Activated T-cell treated with anti-CD3 and anti-CD28 coated beads, Interleukin-2, amount 50 U/mL, for 48 hours (primary cell): ENCODE measurements at places on chromosomes 2 and 18.

GRCh38 chr2:173783382-173783781, 181.8 kb downstream of the SP3 start:
- no peak for DNase-seq

DNA sequence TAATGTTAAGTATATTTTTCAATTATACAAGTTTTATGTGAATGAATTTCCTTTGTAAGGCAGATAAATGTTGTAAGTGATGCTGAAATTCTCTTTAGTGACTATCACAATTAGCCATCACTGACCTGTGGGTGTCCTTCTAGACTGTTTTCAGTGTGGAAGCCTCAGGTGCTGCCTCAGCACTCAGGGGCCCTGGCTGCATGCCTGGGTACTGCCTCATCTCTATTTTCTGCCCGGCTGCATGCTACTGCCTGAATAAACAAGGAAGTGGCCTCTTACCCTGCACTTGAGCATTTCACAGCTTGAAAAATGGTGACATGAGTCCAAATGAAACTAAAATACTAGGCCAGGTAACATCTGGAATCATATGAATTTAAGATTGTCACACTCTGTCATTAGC, 787.6 kb upstream of the SALL3 start:
- no peak for DNase-seq

- no peak for DNase-seq
These were observed 466.6 kb downstream of the LPIN1 start for GRCh38 chr2:12212841-12213597.

GRCh38 chr18:9709304-9709877, 1.3 kb downstream of the RAB31 start:
- no peak for DNase-seq

- no peak for DNase-seq
These were observed 105.8 kb upstream of the MEIS1 start for GRCh38 chr2:66329081-66329605.

DNA sequence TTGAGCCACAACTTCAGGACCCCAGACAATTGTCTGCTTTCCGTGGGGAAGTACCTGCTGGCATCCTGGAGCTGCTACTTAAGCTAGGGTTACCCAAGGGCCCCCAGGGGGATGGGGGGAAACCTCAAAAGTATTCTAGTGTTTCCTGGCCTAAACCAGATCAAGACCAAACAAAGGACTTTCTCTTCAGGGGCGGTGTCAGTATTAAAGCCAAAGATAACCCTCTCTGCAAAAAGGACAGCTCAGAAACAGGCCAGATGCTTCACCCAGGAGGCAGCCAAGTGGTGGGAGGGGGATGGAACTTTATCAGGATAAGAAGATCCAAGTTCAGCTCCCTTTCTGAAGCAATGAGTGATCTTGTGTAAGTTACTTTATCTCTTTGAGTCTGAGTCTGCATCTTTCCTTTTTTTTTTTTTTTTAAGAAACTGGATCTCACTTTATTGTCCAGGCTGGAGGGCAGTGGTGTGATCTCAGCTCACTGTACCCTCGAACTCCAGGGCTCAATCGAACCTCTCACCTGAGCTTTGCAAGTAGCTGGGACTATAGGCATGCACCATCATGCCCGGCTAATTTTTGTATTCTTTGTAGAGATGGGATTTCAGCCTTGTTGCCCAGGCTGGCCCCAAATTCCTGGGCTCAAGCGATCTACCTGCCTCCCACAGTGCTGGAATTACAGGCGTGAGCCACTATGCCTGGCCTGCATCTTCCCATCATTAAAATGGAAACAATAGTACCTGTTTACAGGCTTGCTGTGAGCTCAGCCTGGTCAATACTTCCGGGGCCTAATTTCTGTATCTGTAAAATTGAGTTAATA, 151.8 kb upstream of the PTPRM start:
- DNase-seq: no peak

- peak; percentile 67 for DNase-seq
These were observed 199.8 kb downstream of the CLIP4 start for GRCh38 chr2:29314816-29315571.

GRCh38 chr2:206832873-206833272, 67.5 kb downstream of the FASTKD2 start:
- no peak for DNase-seq

DNA sequence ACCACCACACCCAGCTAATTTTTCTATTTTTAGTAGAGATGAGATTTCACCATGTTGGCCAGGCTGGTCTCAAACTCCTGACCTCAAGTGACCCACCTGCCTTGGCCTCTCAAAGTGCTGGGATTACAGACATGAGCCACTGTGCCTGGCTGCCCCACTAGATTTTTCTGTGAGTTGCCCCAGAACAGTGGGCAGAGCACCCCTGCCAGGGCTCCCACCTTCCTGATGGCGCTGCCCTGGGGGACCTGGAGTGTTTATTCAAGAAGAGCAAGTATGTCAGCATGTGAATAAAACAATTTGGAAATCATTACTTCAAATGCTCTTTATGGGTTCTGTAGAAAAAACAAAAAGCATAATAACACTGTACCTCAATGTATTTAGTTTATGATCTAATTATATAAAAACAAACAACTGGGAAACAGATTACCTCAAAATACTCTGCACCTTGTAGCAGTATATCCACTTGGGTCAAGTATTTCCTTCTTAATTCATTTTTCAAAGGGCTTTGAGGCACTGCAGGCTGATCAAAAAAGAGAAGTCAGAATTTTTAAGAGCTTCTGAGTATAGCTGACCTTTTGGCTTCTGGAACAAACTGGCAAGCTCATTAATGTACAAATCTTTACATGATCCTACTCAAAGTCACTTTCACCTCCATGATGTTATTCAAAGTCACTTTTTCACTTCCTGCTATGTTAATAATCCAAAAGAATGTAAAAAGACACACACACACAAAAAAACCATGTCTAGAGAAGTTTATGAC, 8.9 kb downstream of the HJURP start:
- DNase-seq: no peak

DNA sequence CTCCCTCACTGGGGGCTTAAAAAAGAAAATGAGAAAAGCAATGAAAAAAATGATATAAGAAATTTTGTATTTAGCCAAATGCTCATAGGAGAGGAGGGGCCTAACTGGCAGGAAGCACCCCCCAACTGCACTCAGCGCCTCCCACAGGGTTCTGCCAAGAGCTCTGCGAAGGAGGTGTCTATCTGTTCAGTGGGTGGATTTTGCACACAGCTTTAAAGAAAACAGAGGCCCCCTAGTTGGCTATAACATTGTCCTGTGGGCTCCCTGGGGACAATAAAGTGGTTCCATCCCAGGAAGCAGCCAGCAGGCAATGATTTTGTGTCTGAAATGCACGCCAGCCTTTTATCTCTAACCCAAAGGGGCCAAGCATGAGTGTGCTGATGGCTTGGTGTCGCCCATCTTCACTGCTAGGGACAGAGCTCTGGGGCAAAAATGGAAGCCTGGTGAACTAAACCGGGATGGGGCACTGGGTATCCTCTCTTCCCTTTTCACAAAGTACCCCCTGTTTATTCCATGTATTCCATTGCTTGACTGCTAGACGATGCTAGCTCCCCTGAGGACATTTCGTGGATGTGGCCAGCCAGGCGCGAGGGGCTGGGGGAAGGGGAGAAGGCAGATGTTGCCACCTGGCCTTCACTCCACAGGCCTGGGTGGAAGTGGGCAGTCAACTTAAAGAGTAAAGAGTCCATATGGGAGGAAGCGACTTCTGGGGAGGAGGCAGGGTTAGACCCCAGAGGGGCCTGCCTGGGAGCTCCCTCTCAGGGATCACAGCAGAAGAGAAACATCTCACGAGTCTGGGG, 205.7 kb downstream of the CYP26B1 start:
- DNase-seq: no peak

GRCh38 chr18:9825571-9826073, 60.2 kb upstream of the TXNDC2 start:
- no peak for DNase-seq

- peak; percentile 64 for DNase-seq
These were observed 1.1 kb downstream of the ID2 start for GRCh38 chr2:8682719-8683667.

GRCh38 chr2:164840930-164841718, 499 bp downstream of the COBLL1 start:
- peak; percentile 30 for DNase-seq

DNA sequence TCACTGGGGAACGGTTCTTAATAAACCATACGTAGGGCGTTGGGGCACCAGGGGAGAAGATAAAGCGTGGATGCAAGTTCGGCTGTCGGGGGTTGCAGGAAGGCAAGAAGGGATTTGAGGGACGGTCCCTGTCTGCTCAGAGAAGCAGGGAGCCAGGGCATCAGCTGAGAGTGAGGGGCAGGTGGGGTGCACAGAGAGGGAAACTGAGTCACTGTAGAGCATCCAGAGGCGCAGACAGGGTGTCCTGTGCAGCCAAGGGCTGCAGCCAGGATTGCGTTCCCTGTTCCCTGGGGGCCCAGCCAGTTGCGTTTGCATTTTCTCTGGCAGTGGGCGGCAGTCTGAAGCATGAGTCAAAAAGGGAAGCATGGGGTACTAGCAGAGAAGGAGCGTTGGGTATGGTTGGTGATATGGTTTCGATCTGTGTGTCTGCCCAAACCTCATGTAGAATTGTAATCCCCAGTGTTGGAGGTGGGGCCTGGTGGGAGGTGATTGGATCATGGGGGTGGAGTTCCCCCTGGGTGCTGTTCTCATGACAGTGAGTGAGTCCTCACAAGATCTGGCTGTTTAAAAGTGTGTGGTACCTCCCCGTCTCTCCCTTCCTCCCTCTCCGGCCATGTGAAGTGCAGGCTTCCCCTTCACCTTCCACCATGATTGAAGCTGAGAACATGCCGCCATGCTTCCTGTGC, 202.9 kb downstream of the NDUFA10 start:
- peak; percentile 39 for DNase-seq
